Stimulated activated CD8-positive, alpha-beta memory T cell treated with anti-CD3 and anti-CD28 coated beads, Interleukin-4, amount 100 ng/mL, for 1 hour (primary cell): ENCODE measurements at places on chromosomes 12 and 14.

DNA sequence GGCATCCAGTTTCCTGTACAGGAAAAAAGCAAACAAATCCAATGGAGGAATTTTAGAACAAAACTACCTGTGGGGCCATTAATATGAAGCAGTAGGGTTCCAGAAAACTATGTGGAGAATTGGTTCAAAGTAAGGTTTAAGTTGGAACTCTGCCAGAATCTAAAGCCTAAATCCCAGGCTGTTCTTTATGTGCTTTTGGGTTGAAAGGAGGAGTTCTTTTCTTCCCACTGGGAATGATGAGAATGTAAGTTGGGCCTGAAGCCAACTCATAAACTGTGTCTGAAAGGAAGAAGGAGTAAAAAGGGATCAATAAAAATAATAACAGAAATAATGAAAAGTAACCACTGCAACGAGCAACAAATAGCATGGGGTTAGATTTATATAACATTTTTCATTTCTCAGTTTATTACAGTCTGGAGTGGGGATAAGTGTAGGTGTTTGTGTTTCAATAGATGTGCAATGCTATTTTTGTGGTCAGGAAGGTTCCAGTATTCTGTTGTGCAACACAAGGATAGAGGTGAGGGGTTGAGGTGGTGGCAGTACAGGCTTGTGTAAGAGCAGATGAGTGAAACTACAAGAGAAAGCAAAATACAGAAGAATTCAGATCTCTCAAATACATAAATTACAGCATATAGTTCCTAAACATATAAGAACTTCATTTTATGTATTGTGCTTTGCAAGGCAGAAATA lies 373.6 kb downstream of the EMP1 start:
- DNase-seq, result no peak

- DNase-seq, result no peak
These were observed 6.6 kb downstream of the IL31 start for GRCh38 chr12:122167356-122167925.

GRCh38 chr12:1529228-1529861 lies 65.0 kb downstream of the FBXL14 start:
- no peak for DNase-seq

GRCh38 chr14:64504310-64504896 lies at the start of gene ZBTB1:
Gene ZBTB1 (plus strand): TSS chr14:64504770. CDS start chr14:64521505, 16,735 bp downstream.
- peak; percentile 52 for DNase-seq

DNA sequence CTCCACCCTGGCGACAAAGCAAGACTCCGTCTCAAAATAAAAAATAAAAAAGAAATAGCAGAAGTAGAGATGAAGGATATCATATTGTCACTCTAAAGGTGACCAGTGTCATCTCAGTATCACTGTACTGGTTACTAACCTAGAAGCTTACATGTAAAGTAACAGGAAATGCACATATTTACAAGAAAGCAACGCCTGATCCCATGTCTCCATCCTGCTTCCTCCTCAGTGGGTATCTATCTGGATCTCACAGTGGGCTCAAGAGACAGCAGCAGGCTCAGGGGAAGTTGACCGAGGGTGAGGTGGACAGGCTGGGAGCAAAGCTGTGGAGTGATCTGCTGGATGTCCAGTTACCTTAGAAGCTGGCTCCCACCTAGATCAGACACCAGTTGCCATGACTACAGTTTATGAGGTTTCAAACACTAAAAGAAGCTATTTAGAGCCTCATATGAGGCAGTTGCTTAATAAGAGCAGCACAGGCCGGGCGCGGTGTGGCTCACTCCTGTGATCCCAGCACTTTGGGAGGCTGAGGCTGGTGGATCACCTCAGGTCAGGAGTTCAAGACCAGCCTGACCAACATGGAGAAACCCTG lies 10.5 kb downstream of the MTRFR start:
- no peak for DNase-seq

DNA sequence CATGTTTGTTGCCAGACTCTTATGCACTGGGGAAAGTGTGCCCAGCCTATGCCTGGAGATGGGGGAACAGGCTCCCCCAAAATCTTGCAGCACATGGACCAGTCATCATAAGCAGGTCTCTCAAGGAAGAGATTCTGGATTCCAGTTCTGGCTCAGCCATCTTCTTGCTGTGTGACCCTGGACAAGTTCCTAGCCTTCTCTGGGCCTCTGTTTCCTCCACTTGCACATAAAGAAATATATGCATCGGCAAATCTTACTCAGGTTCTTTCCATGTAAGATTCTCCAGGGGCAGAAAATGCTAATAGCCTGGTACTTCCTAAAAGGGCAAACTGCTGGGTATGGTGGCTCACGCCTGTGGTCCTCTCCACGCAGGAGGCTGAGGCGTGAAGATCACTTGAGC lies 7.2 kb downstream of the OAS3 start:
- no peak for DNase-seq

DNA sequence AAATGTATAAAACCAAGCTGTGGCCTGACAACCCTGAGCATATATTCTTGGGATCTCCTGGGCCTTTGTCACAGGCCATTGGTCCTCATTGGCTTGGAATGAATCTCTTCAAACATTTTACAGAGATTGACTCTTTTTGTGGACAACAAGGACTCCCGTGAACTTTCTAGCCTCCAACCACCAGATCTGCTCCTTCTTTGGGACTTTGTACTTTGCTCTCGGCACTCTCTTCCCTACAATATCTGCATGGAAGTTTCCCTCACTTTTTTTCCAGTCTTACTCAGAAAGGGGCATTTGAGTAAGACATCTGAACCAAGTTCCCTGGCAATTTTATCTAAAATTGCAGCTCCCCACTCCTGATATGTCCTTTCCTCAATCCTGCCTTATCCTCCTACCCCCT lies 158.8 kb downstream of the PHLDA1 start:
- no peak for DNase-seq

DNA sequence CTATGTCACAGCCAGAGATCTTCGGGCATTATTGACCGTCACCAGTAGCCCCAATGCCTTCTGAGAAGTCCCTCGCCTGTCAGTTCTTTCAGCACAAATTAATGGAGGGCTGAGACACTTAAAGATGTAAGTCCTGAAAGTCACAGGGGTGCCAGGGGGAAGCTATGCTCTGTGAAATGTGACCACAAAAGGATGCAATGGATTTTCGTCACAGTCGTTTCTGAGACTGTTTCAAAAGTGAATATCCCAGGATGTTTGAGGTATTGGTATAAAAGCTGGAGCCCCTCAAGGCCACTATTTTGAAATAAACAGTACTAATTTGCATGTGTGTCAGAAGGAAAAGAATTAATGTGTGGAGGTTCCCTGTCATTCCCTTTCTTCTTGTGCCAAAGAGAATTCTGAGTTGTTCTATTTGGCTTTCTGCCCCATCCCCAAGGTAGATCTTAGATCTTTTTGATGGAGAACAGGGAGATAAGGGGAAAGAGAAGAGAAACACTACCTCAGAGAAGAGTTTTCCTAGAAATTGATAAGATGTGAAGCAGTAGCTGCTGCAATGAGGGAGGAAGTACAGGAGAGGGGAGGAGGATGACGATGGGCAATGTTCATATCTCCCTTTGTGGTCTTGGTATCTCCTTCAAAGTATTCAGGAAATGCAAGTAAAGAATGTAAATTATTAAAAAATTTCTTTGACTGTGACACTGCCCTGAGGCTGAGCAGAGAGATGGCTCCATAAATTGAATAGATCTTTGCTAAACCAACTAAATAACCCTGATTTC lies 101.8 kb upstream of the NAP1L1 start:
- DNase-seq, result no peak

DNA sequence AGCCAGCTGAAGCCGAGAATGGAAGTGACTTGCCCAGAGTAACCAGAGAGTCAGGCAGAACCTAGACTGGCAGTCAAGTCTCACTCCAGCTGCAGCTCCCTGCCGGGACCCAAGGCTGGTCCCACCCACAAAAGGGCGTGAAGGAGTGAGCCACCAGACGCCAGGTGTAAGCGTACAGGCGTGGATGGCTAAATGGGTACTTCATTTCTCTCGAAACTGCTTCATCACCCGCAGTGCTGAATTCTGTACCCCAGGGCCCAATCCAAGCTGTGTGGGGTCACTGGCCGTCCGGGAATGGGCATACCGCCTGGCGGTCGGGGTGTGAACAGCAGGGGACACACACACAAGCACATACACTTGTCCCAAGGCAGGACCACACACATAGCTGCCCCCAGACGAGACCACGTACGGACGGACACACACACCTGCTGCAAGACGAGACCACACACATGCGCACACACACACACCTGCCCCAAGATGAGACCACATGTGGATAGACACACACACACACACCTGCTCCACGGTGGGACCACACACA lies 34.8 kb downstream of the DEGS2 start:
- no peak for DNase-seq

DNA sequence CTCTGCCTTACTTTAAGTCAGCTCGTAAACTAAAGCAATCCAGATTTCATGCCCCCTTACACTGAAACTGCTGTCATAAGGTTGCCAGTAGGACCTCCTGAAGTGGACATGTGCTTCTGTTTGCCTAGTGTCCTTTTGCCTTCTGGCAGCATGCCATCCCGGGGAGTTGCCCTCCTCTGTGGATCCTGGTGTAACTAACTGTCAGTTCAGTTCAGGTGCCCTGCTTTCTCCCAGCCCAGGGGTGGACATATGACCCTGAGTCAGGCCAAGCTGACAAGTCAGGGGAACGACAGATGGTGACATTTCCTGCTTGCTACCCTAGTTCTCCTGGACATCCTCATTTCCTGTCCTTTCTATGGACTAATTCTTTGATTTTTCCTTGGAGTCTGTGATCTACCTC lies 25.6 kb downstream of the AKAP6 start:
- no peak for DNase-seq

- DNase-seq, result no peak
These were observed 5.8 kb downstream of the ADCK1 start for GRCh38 chr14:77805706-77806105.

- no peak for DNase-seq
These were observed 212.1 kb downstream of the GXYLT1 start for GRCh38 chr12:41932470-41932991.

DNA sequence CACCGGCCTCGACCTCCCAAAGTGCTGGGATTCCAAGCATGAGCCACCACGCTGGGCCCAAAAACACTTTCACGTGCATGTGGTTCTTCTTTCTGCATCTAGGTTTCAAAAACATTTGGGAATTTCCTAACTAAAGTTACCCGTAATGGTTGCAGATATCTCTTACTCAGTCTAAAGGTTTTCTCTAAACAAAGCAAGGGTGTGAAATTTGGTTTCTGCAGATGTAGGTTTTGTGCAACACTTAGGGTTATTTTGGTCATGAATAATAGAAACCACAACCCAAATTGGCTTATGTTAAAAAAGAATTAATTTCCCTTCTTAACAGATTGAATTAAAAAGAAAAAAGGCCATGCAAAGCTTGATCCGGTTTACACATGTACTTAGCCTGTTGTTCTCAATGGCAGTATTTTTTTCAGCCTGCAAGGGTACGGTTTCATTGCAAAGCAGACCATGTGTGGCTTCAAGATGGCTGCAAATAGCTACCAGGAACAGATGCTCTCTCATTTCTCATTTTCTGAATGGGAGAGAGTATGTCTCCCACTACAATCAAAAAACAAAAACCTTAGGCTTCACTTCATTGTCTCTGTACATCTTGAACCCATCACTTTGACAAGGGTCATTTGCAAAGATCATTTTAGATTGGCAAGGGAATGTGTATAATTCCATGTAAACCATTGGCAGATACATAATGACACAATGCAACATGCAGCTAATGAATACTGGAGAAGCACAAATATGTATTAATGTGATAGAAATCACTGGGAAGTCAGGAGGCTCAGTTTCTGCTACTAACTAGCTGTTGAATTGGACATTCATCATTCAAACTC lies 491.2 kb upstream of the FLRT2 start:
- DNase-seq, result no peak

DNA sequence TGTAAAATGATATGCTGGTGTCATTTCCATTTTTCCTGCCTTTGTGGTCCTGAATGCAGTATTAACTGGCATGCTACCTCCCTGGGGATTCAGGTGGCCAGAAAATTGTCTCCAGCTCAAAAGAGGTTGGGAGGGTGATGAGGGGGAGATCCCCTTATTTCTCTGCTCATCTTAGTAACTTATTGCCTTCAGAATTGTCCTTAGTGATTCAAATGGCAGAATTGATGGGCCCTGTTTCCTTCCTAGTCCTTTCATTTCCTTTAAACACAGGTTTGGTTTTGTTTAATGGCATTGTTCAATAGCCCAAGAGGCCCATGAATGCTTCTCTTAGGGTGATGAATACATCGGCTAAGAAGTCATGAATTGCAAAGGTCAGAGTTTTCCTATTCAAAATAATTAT lies 207.0 kb downstream of the SLC41A2 start:
- DNase-seq, result no peak

DNA sequence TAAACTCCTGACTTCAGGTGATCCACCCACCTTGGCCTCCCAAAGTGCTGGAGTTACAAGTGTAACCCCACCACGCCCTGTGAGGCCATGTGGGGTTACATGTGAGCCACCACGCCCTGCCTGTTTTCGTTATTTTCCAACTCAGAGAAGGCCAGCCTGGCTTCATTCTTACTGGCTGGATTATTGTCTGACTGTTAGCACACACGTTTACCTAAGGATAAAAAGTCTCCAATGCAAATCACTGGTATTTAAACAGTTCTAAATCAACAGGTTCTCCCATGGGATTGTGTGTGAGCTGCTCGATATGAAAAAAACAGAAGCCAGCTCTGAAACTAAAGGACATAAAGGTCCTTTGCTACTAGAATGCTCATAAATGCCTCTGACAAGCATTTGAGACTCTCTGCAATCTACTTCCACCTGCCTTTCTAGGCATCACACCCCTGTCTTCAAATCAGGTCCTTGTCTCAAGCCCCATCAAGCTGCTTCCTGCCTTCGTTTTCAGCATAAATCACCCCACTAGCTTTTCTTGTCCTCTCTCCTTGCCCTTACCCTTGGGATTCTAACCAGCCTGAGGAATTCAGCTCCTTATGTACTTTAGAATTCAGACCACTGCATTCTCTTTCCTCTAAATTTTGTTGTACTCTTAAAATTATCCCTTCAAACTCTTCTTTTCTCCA lies 265.0 kb downstream of the DUSP6 start:
- no peak for DNase-seq

DNA sequence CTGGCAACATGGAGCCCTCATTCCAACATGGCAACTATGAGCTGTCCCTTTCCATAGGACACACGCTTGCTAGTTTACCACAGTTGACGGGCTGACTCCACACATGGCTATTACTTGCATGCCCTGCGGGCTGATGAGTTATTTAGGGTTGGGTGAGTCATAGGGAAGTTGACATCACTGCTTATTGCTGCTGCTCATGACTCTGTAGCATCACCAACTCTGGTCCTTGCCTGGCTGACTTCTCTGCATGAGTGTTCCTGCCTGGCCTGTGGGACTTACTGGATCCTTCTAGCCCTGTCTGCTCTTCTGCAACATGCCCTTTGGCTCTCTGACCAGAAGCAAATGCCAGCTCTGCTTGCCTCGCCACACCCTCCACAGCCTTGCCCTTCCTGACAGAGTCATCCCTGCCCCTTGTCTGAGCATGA lies 199.5 kb downstream of the ANO6 start:
- DNase-seq, result no peak
